ENCODE measurements at places on chromosomes 4 and X.

DNA sequence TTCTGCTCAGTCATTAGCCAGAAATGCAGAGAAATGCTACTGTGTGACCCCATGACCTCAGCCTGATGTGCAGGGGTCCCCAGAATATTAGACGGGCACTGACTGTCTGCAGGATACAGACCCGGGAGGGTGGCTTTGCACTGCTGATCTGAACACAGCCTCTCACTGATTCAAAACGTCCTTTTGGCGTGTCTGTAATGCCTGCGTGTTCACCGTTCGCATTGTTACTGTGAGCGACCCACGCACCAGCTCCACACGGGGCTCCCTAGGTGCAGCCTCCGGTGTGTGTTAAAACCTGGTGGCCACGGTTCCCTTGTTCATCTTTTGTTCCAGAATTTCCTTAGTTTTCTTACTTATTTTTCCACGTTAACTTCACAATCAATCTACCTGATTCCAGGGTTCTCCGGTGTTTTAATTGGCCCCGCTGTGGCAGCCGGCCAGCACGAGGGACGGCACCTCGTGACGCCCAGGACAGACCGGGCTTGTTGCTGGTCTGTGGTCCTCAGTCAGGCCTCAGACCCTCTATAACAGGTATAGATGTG is 32.0 kb upstream of the SPON2 start:
- no peak for DNase-seq

- no peak for DNase-seq
These were observed 768.2 kb downstream of the KCTD8 start for GRCh38 chr4:43680421-43680820.

DNA sequence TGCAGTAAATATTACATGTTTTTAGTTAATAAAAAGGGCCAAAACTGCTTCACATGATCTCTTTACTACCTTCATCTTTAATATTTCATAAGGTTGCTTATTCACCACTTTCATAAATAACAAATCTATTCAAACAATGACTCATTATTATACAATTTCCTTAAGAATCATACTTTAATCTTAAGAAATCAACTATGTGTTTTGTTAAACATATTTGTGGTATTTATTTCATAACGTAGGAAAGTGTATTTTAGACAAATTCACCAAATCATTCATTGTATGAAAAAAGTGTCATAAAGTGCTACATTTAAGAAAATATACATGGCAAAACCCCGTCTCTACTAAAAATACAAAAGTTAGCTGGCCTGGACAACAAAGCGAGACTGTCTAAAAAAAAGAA is 150.5 kb upstream of the RXFP1 start:
- no peak for DNase-seq

DNA sequence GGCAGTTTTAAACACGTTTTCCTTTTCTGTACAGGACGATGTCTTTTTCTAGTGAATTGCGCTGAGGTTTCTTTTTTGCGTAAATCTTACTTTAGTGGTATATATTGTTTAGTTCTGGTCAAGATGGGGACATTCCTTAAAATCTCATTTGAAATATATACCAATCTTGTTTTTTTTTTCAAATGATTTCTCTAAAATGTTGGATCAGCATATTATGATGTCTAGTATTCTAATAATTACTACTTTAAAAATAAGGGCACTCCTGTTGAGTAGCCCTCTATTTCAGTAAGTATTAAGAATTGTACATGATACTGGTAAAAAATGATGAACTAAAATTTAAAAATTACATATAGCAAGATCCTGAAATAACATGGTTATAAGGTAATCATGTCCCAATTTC is 224.1 kb upstream of the ARHGAP24 start:
- no peak for DNase-seq

- no peak for DNase-seq
These were observed 125.2 kb downstream of the STIM2 start for GRCh38 chr4:26985873-26986272.

GRCh38 chr4:5037553-5038551 is 13.4 kb upstream of the STK32B start:
- DNase-seq: no peak

GRCh38 chrX:132219343-132219768 is at the start of gene RAP2C:
RAP2C (minus strand) TSS chrX:132219447; CDS start chrX:132217268, 2,179 bp downstream.
- DNase-seq: peak; percentile 1

DNA sequence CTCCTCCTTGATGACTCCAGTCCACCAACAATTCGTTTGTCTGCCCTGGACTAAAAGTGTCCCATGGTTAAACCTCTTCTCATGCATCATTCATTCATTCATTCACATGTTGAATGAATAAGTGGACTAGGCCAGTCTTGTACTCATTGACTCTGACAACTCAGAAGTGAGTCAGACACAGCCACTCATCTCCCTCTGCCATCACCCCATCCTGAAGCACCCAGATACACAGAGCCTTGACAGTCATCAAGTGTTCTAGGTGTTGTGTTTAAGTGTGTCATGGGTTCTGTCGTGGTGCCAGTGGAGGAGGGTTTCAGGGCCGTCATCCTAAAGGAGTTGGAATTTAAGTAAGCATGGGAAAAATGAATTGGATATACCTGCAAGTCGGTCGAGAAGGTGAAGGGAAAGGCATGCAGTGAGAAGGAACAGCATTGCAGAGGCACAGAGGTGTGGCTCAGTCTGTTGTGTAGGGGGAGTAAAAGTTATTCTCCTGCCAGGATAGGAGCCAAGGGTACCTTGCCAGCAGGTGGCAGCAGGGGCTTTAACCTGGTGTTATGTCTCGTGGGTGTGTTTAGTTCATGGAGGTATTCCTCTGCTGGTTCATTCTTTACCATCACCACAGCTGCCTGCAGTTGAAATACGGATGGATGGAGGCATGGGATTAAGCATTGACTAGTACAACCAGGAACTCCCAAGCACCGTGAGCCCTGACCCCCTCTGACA is 18.3 kb downstream of the MAGED2 start:
- DNase-seq: no peak

DNA sequence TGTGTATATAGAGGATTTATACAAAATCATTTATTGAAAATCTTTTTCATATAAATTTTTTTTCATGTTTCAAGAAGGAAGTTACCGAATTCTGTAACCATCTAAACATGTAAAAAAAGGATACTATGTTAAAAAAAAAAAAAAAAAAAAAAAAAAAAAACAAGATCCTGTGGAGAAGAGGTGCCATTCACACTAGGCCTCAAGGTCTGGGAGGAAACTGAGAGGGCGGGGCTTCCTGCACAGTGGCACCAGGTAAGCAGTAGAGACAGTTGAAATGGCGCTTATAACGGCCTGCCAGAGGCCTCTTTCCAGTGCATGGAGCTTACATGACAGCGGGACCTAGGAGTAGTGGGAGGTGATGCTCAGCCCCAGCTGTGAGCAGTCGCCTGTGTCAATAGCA is 17.5 kb downstream of the TRAPPC2 start:
- no peak for DNase-seq

DNA sequence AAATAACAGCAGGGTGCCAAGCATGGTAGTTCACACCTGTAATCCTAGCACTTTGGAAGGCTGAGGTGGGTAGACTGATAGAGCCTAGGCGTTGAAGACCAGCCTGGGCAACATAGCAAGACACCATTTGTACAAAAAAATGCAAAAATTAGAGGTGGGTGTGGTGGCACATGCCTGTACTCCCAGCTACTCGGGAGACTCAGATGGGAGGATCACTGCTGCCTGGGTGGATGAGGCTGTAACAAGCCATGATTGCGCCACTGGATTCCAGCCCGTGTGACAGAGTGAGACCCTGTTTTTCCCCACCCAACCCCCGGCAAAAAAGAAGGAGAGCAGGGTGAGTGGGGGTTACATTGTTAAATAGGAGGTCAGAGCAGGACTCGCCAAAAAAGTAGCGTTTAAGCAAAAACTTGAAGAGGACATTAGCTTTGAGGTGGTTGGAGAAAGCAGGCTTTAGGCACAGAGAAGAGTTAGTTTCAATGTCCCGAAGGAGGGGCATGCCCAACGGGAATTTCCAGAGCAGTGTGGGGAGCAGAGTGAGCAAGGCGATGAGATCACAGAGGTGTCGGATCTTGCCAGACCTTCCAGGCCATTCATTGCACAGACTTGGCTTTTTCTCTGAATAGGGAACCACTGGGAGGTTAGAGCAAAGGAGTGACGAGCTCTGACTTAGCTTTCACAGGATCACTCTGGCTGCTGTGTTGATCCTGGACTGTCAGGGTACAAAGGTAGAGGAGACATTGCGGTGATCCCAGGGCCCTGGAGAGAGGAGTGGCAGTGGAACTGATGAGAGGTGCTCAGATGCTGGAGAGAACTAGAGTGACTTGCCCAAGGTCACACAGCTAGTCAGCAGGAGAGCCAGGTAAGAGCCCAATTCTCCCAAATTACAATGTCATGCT is 70.6 kb downstream of the TRAPPC11 start:
- no peak for DNase-seq

- DNase-seq: peak; percentile 4
These were observed 59.1 kb downstream of the SCD5 start for GRCh38 chr4:82739287-82740190.

GRCh38 chrX:51568586-51568985 is 50.1 kb downstream of the CENPVL3 start:
- DNase-seq: no peak

DNA sequence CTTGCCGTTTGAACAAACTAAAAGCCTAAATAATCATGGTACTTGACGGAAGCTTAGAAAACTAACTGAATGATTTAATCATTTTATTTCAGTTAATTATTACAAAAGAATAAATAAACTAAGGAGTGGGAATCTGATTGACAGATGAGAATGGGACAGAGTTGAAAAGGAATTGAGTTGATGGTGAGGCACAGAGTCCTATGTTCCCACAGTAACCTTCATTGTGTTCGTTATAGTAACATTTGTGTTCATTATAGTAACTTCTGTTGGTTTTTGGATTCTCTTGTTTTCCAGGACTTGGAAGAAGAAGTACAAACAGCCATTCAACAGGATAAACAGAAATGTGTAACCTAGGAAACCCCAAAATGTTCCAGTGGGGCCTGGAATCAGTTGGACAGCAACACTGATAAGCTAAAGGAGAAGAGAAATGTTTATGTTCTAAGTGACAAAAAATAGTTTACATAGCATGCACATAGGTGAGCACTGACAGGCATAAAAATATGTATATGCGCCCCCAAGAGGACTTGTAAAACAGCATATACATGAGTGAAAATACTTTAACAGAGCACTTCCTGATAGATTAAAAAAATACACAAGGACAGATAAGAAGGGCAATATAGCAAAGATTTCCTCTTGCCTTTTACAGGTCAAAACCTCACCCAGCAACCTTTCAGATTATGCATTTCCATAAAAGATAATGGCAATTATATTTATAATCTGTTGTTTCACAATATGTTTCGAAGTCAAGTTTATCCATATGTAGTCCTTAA is 218.6 kb upstream of the HTR2C start:
- no peak for DNase-seq

GRCh38 chr4:116320859-116321258 is 764.5 kb downstream of the TRAM1L1 start:
- no peak for DNase-seq

DNA sequence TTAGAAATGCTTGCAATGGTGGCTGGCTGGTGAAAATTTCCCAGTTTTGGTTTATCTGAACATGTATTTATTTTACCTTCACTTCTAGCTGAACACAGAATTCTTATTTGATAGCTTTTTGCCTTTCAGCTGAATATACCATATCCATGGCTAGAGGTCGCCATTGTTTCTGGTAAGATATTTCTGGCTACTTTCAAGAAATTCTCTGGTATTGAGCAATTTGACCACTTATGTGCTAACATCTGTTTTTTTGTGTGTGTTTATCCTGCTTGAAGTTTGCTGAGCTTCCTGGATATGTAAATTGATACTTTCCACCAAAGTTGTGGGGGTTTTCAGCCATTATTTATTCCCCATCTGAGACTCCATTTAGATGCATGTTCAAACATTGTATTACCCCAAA is 75.4 kb downstream of the FBXW7 start:
- no peak for DNase-seq

DNA sequence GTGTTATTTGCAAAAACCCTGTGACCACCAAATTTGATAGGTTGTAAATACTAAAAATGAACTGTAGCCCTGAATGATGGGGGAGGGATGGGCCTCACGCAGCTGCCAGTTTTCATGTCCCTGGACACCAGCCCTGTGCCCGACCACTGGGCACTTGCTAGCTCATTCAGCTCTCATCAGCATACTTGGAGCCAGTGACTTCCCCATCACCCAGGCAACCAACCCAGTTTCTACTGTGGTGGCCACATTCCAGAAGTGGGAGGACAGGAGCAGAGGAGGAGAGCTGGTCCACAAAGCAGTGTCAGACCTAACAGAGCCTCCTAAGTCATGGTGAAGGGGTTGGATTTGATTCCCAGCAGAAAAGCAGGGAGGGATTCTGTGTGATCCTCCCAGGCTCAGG is 128.2 kb downstream of the CPEB2 start:
- no peak for DNase-seq

- DNase-seq: no peak
These were observed 539 bp upstream of the SPCS3 start for GRCh38 chr4:176319151-176319703.

- DNase-seq: no peak
These were observed 272.2 kb downstream of the DHRSX start for GRCh38 chrX:2228536-2228935.

DNA sequence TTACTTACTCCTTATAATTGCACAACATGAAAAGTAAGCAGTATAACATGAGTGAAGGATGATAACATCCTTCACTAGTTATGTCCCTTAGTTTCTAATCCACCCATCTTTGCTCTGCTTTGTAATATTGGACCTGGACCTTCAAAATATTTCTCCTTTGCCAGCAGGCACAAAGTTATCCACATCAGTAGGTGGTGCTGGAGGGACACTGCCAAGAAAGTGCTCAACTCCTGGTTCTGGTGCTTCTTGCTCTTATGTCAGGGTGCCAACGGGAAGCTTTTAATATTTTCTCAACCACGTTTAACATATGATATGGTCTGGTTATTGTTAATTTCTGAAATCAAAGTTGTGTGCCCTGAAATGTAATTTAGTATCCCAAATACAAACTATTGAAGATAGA is 49.1 kb downstream of the TMEM165 start:
- DNase-seq: no peak

DNA sequence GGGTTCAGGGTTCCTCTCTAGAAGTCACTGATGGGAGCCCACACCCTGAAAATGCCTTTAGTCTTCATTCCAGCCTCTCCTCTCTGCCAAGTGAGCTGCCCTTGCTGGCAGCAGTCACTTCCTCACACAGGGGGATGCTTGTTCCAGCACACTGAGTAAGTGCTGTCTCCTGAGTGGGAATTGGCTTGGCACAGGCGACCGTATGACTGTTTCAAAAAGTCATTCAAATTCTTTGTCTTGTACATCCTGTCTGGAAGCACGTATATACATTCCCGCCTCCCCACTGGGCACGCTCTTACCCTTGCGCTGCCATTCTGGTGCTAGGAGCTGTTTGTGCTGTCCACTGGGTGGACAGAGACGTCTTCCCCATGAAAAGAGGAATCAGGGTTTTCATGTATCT is 40.2 kb upstream of the CD99 start:
- DNase-seq: no peak
